ENCODE measurements at places on chromosomes 12 and 14. TPM values are rescaled to one million over a fixed set of nuclear protein-coding genes. Genes with fewer than 3 reads are reported as not detected.

GRCh38 chr12:104181313-104181712 is 34.3 kb upstream of the TXNRD1 start:
- no peak for DNase-seq

TSPAN19 gene
- total RNA-seq, result under 0.01 TPM

- no peak for DNase-seq
These were observed 106.0 kb downstream of the KIF26A start for GRCh38 chr14:104244221-104245011.

GRCh38 chr14:24915958-24916595 is 133.9 kb downstream of the STXBP6 start:
- no peak for DNase-seq

DNA sequence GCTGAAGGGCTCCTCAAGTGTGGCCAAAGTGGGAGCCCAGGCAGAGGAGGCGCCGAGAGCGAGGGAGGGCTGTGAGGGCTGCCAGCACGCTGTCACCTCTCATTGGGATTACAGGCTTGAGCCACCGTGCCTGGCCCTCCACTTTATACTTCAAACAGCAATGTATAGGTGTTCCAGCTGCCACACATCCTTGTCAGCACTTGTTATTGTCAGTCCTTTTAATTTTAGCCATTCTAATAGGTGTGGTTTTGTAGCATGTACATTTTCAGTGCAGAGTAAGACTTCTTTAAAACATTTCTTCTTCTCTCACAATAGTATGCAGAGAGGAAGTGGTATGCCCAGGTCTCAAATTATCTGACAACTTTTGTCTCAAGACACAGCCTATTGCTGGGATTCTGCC is 27.5 kb upstream of the HNF1A start:
- DNase-seq, result no peak

DNA sequence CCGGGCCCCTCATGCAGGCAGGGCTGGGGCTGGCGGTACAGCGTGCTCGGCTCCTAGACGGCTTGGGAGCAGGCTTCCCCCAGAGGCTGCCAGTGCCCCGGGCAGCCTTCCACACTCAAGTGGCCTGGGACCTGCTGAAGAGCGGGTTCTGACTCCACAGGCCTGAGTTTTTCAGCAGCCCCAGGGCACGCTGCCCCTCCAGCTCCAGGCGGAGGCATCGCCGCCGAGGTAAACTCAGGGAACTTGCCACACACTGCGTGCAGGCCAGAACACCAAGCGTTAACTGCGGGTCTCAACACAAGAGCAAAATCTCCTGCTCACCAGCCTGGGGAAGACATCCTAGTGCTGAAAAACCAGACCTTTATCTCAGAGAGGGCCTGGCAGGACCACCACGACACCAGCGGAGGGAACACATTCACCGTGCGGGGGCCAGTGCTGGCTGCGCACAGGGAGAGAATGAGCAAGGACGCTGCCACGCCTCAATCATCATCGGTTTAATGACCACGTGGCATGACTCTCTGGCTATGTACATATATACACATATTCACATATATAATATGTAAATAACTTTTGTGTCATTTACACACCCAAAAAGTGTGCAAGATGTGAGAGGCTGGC is 21.3 kb downstream of the PSMC1 start:
- no peak for DNase-seq
